ENCODE measurements at places on chromosomes 3 and 15. TPM values are rescaled to one million over a fixed set of nuclear protein-coding genes. Genes with fewer than 3 reads are reported as not detected.

DNA sequence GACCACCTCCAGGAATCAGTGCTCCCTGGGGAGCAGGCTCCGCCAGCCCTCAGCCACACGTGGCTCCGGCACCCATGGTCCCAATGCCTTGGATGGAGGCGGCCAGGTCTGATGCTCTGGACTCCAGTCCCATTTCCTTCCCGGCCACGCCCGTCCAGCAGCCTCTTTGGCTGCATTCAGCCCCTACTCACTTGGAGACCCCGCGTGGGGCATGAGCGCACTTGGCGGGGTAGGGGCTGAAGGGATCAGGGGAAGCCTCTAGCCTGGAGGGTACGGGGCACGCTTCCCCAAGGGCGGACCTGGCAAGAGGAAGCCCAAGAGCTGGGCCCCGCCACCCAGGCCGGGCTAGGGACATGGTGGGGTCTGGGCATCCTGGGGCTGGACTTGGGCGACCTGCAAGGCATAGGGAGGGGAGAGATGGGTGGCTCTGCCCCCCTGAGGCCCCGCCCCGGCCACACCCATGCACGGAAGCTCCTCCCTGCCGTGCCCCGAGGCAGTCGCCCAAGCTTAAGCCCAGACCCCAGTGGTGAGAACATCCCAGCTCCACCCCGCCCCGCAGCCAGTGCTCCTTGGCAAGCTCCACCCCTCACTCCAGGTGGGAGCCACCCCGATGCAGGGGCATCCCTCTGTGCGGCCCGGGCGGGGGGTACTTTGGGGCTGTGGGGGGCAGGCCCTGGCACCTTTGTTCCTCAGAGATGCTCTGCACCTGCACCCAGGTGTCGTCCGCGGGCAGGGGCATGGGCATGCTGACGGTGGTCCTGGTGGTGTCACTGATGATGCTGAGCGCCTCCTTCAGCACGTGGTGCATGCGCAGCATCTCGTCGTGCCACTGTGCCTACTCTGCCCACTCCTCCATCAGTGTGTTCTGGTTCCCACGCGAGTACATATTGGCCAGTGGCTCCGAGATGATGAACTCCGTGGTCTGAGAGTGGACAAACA lies 163.5 kb downstream of the GOLGA6L4 start:
- no peak for DNase-seq

- no peak for DNase-seq
Observed at GRCh38 chr15:92930776-92931175, 30.7 kb downstream of the CHD2 start.

Gene DHFR2
- total RNA-seq: 7.4 TPM

- no peak for DNase-seq
Observed at GRCh38 chr3:38950581-38950980, 101.2 kb downstream of the SCN11A start.

Gene IMPG2
- 0.14 TPM for total RNA-seq

Gene TF
- 0.11 TPM for total RNA-seq

- DNase-seq: no peak
Observed at GRCh38 chr3:63875510-63875909, 11.8 kb downstream of the ATXN7 start.

GRCh38 chr3:73796382-73796781 lies 171.6 kb upstream of the PDZRN3 start:
- no peak for DNase-seq

- DNase-seq: no peak
Observed at GRCh38 chr3:171895900-171896299, 52.8 kb downstream of the TMEM212 start.

- DNase-seq: no peak
Observed at GRCh38 chr15:58241872-58242271, 103.7 kb downstream of the AQP9 start.

Gene KY
- not detected for total RNA-seq

Gene DOCK3
- total RNA-seq: 2.5 TPM

Gene CHST13
- not detected for total RNA-seq

Gene RARRES1
- total RNA-seq: not detected

DNA sequence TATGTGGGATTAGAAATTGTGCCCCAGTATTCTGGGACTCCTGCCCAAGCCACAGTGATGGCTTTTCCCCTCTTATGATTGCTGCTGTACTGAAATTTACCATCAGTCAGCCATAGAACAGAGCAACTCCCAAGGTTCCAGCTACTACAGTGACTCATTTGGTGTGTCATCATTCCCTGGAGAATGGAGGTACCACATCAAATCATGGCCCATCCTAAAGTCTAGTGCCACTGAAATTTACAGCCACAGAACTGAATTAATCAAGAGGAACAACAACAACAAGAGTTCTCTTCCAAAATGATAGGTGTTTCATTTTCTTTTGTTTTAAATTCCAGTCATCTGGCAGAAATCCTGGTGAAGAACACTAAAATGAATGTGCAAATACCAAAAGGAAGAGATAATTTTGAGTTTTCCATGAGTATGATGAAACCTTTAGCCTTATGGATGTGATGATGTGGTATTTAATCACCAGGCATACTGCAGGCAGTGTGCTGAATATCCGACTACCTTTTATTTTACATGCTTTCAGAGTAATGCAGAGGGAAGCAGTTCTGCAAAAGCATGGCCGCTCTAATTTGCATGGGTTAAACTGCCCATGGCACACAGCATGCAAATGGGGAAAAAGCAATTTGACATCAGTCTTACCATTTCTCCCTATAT lies 75.6 kb upstream of the SLC2A2 start:
- DNase-seq: no peak

Gene ACP3
- not detected for total RNA-seq

DNA sequence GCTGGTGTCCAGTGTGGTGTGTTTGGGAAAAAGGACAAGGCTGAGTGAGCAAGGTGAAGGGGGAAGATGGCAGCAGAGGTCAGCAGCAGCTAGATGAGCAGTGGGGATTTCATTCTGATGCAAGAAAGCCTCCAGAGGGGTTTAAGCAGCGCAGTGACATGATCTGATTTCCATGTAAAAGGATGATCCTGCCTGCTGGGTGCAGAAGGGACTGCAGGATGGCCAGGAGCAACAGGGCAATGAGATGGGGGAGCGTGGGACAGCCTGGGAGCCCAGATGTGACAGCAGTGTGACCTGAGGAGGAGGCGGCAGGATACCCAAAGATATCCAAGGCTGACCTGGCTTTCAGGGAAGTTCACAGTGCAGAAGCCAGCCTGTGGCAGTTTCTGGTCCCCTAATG lies 6.1 kb downstream of the WNT7A start:
- DNase-seq: no peak

DNA sequence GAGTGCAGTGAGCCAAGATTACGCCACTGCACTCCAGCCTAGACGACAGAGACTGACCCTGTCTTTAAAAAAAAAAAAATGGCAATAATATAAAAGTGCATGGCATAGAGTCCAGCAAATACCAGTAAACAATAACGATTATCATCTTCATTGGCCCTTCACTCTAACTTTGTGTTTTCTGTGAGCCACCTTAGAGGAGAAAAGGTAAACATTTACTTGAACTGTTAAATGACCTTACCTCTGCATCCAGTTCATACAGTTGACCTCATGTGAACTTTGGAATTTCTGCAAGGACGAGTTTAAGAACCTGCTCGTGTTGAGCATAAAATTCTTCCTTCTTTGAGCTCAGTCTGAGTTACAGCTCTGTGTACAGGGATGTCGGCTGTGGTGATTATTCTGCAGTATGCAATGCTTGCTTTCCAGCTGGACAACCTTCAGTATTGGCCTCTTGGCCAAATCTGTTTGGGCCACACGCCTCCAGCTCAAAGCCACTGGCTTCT lies 56.6 kb downstream of the RLBP1 start:
- DNase-seq: no peak

Gene COX5A
- total RNA-seq: 319 TPM

All from activated CD4-positive, alpha-beta T cell treated with anti-CD3 and anti-CD28 coated beads for 36 hours (primary cell).